NCI-H2029 (cell line): ENCODE measurements at places on chromosomes 2 and 18.
A peak's percentile ranks its signal among the peaks of the same experiment; 100 is the strongest.

DNA sequence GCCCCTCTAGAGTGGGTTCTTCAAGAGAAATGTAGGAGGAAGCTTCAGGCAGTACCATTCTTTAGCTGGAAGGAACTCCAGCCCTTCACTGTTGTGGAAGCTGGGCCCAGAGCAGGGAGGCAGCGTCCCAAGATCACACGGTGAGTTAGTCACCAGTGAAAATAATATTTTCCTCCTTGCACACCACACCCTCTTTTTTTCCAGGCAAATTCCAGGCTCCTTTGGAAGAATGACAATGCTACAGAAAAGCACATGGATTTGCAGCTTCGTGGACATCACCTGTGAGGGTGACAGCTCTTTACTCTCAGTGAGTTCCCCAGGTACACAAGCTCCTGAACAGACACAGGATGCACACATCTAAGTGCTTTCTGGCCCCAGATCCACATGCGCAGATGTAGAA is 157.1 kb downstream of the COL6A3 start:
- DNase-seq, result no peak

- no peak for DNase-seq
Measured at GRCh38 chr18:54926593-54927325, 32.5 kb downstream of the CCDC68 start.

DNA sequence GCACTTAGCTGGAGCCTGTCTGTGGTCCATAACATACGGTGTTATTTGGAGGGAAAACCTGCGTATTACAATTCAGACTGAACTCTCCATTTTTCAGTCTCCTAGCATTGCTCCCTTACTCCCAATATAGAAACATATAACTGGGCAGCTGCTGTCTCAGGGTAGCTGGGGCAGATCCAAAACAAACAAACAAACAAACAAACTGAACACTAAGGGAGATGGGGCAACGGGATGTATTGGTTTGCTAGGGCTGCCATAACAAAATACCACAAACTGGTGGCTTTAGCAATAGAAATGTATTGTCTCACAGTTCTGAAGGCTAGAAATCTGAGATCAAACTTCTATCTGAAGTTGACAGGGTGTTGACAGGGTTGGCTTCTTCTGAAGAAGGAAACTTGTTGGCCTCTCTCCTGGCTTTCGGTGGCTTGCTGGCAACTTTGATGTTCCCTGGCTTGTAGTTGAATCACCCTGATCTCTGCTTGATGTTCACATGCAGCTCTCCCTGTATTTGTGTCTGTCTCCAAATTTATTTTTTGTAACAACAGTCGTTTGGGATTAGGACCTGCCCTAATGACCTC is 329.3 kb upstream of the ZNF804A start:
- no peak for DNase-seq

GRCh38 chr18:73043611-73044010 is 175.8 kb upstream of the NETO1 start:
- DNase-seq, result no peak

GRCh38 chr2:20620271-20620681 is 30.6 kb downstream of the HS1BP3 start:
- no peak for DNase-seq

- peak; percentile 37 for DNase-seq
Measured at GRCh38 chr2:148720501-148721001, 76.0 kb downstream of the EPC2 start.

DNA sequence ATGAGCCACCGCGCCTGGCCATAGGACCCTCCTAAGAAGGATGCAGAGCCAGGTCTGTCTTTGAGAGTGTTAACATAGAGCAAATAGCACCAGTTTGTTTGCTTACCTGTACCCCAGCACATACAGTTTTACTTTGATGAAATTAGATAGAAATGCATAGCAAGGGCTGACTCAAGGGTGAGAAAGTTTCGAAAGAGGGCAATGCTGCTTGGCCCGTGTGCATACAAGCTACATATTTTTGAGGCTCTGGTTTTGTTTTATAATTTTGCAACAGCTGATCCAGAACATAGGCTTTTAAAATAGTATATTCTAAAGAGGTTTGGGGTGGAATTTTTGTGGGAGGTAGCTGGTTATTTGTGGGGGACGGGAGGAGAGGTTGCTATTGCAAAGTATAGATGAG is 151.7 kb downstream of the MCFD2 start:
- DNase-seq, result no peak

GRCh38 chr2:130878316-130878715 is 41.6 kb downstream of the ARHGEF4 start:
- no peak for DNase-seq

DNA sequence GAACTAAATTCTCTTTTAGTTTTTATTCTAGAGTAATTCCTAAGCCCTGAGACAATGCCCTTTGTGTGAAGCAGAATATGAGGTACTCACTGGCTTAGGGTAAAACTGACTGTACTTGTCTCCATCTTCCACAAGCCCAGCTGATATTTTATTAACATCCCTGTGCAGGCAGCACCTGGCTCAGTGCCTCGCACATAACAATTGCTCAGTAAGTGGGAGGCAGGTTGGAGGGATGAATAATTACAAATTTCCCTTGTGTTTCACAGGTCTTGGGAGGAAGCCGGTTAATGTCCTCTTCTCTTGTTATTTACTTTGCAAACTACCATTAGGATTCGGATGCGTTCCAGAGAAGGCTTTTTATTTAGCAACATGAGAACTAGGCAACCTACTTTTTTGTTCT is 249.8 kb upstream of the FSHR start:
- no peak for DNase-seq

DNA sequence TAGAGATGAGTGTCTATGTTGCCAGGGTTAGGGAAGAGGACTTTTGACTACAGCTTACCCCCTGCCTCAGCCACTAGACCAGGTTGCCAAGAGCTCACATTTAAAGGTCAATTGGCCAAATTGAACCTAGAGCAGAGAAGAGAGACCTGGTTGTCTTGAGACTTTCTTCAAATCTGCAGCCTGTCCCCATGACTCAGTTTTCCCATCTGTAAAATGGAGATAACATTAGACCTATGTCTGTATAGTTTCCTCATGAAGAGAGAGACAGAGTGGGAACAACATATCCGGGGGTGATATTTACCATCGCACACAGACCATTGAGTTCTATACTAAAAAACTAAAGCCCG is 1.6 kb upstream of the LIPG start:
- DNase-seq, result no peak

GRCh38 chr2:60294901-60295635 is 258.4 kb downstream of the BCL11A start:
- DNase-seq, result no peak

- no peak for DNase-seq
Measured at GRCh38 chr2:26168785-26169184, 4.1 kb upstream of the GAREM2 start.

DNA sequence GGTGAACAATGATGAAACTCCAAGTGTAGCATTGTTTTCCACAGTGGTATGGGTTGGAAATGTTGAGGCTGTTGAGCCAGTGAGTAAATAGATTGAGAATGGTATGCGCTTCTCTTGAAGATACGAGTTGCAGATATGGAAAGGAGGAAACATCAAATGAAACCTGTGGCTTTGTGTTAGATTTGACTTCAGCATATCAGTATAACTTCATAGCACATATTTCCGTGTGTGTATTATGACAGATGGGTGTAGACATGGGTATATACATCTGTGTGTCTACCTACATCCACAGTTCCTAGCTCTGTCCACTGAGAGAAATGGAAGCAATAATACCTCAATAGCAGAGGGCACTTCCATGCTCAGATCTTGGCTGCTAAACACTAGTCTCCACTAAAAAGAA is 8.0 kb downstream of the SNED1 start:
- no peak for DNase-seq

DNA sequence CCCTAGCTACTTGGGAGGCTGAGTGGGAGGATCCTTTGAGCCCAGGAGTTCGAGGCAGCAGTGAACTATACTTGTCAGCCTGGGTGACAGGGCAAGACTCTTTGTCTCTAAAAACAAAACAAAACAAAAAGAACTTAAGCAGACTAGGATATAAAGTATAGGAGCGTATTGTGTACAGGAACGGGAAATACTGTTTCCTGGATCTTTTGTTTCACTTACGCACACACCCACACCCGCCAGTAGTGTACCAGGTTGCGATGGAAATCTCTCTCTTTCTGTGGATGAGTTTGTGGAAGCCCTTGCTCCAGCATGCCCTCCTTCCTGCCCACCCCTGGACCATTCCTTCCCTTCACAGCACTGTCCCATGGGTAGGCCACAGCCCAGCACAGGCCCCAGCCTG is 136.3 kb downstream of the RPIA start:
- DNase-seq, result no peak

GRCh38 chr18:9989481-9989880 is 75.7 kb downstream of the VAPA start:
- no peak for DNase-seq

GRCh38 chr18:8800876-8801262 is 95.5 kb downstream of the MTCL1 start:
- no peak for DNase-seq

DNA sequence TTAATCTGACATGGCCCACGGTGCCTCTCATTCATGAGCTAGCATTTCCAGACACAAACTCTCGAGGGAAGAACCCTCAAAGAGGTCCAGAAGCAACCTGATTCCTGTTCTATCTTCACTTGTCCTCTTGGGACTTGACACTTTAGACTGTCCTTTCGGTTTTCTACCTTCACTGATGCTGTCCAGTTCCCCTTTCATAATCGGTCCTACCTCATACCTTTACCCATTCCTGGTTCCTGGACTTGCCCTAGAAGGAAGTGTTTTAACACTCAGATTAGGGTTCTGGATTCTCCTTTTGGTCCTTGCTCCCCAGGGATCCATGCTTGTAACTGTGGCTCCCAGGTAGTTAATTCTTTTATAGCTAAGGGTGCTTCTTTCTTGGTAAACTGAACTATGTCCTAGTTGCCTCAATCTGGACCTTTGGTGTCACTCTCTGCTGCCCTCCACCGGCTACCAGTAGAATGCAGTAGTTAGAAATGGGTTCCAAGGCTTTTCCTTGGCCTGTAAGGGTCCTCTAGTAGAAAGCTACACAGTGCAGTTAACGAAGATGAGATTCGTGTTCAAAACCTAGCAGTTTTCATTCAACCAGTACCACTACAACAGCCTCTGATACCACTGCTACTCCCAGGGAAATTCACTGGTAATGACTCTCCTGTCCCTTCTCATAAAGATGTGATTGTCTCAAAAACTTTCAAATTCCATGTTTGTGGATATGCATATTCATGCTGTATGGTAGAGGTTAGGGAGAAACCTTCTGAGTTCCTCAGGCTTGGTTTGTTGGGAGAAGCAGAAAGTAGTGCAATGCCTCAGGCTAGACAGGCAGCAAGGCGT is 178.1 kb upstream of the CYP26B1 start:
- DNase-seq, result no peak

DNA sequence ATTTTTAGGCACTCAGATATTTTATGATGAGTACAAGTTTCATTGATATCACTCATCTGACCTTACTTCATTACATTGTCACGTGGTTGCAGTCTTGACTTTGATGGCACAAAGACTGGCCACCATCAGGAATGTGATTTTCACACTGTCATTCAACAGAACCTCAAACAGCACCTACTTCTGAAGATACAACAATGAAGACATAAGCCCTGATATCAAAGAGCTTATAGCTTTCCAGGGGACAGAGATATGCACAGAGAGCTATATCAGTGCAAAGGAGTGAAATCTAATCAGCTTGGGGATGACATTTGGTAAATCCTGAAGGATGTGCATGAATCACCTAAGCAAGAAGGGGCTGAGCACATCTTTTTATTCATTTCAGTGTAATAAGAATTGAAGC is 72.3 kb downstream of the MEP1B start:
- no peak for DNase-seq
